Heart left ventricle (tissue), 16 donors: ENCODE measurements at places on chromosomes 1 and 21.
A peak's percentile ranks its signal among the peaks of the same experiment; 100 is the strongest.

DNA sequence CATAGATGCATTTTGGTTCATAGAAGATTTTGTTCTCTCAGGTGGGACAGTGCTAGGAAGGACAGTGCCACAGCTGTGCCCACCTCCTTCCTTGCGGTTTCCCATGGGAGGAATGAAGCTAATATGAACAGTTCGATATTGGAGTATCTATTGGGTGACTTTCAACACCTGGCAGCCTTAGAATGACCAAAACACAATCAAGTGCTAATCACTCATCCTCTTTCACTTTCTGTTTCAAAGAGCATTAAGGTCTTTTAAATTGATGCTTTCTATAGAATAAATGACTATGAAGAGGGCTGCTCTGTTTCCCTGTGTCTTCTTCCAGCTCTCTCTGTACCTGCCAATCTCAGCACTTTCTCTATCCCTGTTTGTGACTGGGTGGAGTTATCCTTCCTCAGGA, 784.0 kb downstream of the MRPL39 start:
- DNase-seq, result no peak
- H3K4me3 ChIP-seq, result no peak overlapping the region
- no peaks in the 10 kb centered on the region for H3K27me3 ChIP-seq

DNA sequence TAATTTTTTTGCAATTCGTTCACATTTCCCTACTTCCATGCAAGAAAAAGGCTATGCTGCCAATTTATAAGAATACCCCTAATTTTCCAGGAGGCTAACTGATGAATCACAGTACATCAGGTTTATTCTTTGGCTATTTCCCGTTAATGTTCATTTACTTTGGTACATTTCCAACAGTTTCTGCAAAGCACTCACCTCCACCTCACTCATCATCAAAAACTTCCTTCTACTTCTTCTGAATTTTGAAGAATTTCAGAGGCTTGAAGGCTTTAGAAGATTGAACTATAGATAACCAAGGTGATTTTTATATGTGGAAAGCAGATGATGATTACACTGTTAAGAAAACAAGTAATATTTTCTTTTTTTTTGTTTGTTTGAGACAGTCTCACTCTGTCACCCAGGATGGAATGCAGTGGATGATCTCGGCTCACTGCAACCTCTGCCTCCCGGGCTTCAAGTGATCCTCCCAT, 60.5 kb upstream of the HP1BP3 start:
- no peaks in the 10 kb centered on the region for H3K4me1 ChIP-seq
- peaks cover 83% of the 10 kb centered on the region for H3K36me3 ChIP-seq
- DNase-seq, result no peak
- H3K4me3 ChIP-seq, result no peak overlapping the region
- no peak overlapping the region for H3K27ac ChIP-seq

DNA sequence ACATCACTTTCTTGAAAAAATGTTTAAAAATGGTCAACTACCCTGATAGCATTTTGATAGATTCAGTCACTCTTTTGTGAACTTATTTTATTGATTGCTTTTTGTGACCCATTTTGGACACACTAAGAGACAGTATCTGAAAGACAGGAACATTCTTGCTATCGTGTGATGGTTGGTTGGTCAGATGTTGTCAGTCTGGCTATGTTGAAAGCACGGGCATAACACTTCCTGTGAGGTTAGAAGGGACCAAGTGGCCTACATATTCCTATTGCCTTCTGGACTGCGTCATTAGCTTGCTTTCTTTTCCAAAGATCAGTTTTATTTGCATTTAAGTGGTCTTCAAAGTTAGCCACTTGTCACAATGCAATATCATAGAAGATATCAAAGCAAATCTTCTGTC, 1.4 kb downstream of the OR2T6 start:
- DNase-seq, result no peak
- no peaks in the 10 kb centered on the region for H3K27me3 ChIP-seq
- H3K27ac ChIP-seq, result no peak overlapping the region
- no peaks in the 10 kb centered on the region for H3K4me1 ChIP-seq

GRCh38 chr1:24896596-24897262, 33.3 kb downstream of the RUNX3 start:
- H3K4me3 ChIP-seq, result no peak overlapping the region
- peaks cover 4% of the 10 kb centered on the region for H3K27me3 ChIP-seq
- no peak overlapping the region for H3K27ac ChIP-seq
- H3K36me3 ChIP-seq, result no peaks in the 10 kb centered on the region
- no peak for DNase-seq

- peaks cover 19% of the 10 kb centered on the region for H3K4me1 ChIP-seq
- H3K27me3 ChIP-seq, result no peaks in the 10 kb centered on the region
- H3K4me3 ChIP-seq, result no peak overlapping the region
- H3K27ac ChIP-seq, result no peak overlapping the region
These were observed 3.2 kb upstream of the LAPTM5 start for GRCh38 chr1:30760596-30761324.

DNA sequence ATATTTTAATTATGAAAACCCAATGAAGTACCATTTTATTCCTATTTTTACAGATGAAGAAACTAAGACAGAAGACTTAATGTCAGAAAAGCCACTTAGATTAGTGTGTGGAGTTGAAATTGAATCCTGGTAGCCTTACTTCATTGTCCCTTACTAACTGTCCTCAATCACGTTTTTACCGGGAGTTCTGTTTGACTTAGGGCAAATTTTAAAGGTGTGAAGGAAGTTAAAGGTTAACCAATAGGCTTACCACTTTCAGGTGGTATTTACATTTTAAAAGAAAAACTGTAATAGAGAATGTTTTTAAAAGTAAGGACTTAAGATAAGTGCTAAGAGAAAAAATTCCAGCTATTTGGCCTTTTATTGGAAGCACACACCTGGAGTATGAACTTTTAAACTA, 12.4 kb downstream of the RRP15 start:
- no peak overlapping the region for H3K27ac ChIP-seq
- DNase-seq, result no peak
- no peak overlapping the region for H3K4me3 ChIP-seq
- H3K27me3 ChIP-seq, result no peaks in the 10 kb centered on the region

GRCh38 chr1:234114648-234115307, 210.3 kb downstream of the SLC35F3 start:
- H3K4me1 ChIP-seq, result no peaks in the 10 kb centered on the region
- DNase-seq, result no peak
- H3K27me3 ChIP-seq, result no peaks in the 10 kb centered on the region
- H3K4me3 ChIP-seq, result no peak overlapping the region
- H3K36me3 ChIP-seq, result no peaks in the 10 kb centered on the region
- H3K27ac ChIP-seq, result no peak overlapping the region

- H3K27ac ChIP-seq, result no peak overlapping the region
- H3K36me3 ChIP-seq, result no peaks in the 10 kb centered on the region
- no peaks in the 10 kb centered on the region for H3K4me1 ChIP-seq
- H3K27me3 ChIP-seq, result no peaks in the 10 kb centered on the region
These were observed 403.3 kb downstream of the KCTD3 start for GRCh38 chr1:215970406-215970805.

GRCh38 chr1:48285525-48285924, 63.0 kb downstream of the SLC5A9 start:
- no peaks in the 10 kb centered on the region for H3K4me1 ChIP-seq
- no peak overlapping the region for H3K27ac ChIP-seq
- no peak overlapping the region for H3K4me3 ChIP-seq
- H3K36me3 ChIP-seq, result no peaks in the 10 kb centered on the region
- H3K27me3 ChIP-seq, result no peaks in the 10 kb centered on the region
- no peak for DNase-seq

DNA sequence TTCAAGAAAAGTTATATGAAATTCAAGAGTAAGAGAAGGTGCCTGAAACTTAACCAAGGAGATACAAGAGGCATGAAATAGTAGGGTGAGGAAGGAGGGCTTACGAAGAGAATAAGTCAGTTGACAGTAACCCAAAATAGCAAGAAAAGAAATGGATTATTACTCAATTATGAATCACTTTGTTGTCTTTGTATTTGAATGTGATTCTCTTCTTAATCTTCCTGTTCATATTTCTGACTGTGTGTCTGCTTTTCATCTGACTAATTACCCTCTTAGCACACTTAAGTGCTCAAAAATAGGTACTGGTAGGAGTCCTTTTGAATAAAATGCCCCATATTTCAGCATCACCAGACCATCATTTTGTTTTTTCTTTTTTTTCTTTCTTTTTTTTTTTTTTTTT, 39.4 kb downstream of the GLMN start:
- H3K27ac ChIP-seq, result no peak overlapping the region
- no peaks in the 10 kb centered on the region for H3K4me1 ChIP-seq
- H3K4me3 ChIP-seq, result no peak overlapping the region

DNA sequence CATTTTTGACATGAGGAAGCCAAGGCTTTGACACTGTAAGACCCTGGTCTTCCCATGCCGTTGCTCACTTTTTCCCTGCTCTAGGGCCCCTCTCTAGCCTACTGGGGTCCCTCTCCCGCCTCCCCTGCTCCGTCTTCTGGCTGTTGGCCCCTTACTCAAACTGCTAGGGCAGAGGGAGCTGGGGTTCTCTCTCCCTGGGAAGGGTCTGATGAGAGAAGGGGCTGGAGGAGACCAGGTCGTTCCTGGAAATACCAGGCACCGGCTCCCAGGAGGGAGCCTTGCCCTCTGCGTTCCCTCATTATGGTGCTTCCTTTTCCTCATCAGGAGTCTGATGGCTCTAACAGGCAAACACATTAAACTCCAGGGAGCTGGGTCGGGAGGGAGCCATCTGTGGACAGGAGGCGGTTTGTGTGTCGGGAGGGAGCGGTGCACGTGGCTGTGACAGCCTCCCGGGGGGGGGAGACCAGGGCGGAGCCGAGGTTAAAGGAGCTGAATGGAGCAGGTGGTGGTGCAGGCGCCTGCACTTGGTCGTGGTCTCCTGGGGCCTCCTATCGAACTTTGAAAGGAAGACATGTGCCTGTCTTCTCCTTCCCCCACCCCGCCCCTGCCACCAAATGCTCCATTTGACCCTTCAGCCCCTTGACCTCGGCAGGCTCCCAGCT, 35.4 kb upstream of the LHX4 start:
- H3K4me3 ChIP-seq, result no peak overlapping the region
- H3K4me1 ChIP-seq, result no peaks in the 10 kb centered on the region

GRCh38 chr1:36035154-36035553, 48.7 kb upstream of the TEKT2 start:
- no peak overlapping the region for H3K4me3 ChIP-seq
- DNase-seq, result no peak
- H3K36me3 ChIP-seq, result no peaks in the 10 kb centered on the region
- H3K27me3 ChIP-seq, result no peaks in the 10 kb centered on the region

- H3K4me3 ChIP-seq, result no peak overlapping the region
- H3K27ac ChIP-seq, result peak overlapping the region; percentile 42
- H3K27me3 ChIP-seq, result no peaks in the 10 kb centered on the region
- DNase-seq, result no peak
These were observed 61.0 kb downstream of the DNTTIP2 start for GRCh38 chr1:93817819-93818569.

GRCh38 chr1:15426492-15427279, 11.6 kb upstream of the CTRC start:
- H3K4me1 ChIP-seq, result peaks cover 29% of the 10 kb centered on the region
- H3K4me3 ChIP-seq, result no peak overlapping the region
- H3K27me3 ChIP-seq, result no peaks in the 10 kb centered on the region

DNA sequence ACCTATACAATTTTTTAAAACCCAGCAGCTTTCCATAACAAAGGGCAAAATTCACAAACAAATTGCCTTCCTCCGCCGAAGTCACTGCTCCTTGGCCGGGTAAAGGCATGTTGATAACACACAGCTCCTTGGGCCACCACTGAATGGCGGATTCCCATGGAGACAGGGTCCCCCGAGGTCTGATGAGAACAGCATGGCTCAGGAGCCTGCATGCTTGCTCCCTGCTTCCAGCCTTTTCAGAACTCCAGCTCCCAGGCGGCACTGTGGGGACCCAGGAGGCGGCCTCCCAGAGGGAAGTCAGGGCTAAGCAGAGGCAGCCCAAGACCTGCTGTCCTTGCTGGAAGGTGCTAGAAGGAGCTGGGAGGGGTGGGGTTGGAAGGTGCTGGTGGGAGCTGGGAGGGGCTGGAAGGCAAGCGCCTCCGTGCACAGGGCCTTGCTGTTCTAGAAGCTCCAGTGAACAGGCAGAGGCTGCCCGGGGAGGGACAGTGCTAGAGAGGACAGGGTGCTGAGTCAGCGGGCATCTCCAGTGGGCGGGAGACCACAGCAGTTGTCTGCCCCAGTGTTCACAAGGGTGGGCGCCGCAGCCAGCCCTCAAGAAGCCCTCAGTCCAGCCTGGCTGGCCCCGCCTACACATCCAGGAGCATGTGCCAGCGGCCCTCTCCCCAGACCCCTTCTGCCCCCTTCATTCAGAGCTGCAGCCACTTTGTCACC, 35.1 kb downstream of the PRDM16 start:
- no peak overlapping the region for H3K27ac ChIP-seq
- H3K4me3 ChIP-seq, result no peak overlapping the region
- no peak for DNase-seq
- no peaks in the 10 kb centered on the region for H3K36me3 ChIP-seq
- H3K27me3 ChIP-seq, result no peaks in the 10 kb centered on the region

GRCh38 chr1:91633438-91633837, 132.8 kb downstream of the CDC7 start:
- no peak for DNase-seq
- no peaks in the 10 kb centered on the region for H3K4me1 ChIP-seq
- H3K27me3 ChIP-seq, result no peaks in the 10 kb centered on the region
- H3K27ac ChIP-seq, result no peak overlapping the region

- H3K36me3 ChIP-seq, result no peaks in the 10 kb centered on the region
- DNase-seq, result no peak
- peaks cover 25% of the 10 kb centered on the region for H3K27me3 ChIP-seq
These were observed 39.7 kb upstream of the PDE9A start for GRCh38 chr21:42613756-42614155.

GRCh38 chr1:54479841-54480524, 68.0 kb upstream of the ACOT11 start:
- H3K4me1 ChIP-seq, result peaks cover 9% of the 10 kb centered on the region
- peaks cover 3% of the 10 kb centered on the region for H3K27me3 ChIP-seq
- no peak for DNase-seq
- H3K4me3 ChIP-seq, result no peak overlapping the region
